GM23248 (cell line): ENCODE measurements at places on chromosomes 4 and X. TPM values are rescaled to one million over a fixed set of nuclear protein-coding genes. Genes with fewer than 3 reads are reported as not detected.

Gene BTC
- not detected in 2 replicates for total RNA-seq

Gene IL1RAPL1
- 0.38 TPM in 1 of 2 replicates, not detected in the other for total RNA-seq

Gene MAGEA9B
- total RNA-seq: not detected in 2 replicates

Gene EGF
- 0.13 and 0.43 TPM in 2 replicates for total RNA-seq

Gene CTAG2
- total RNA-seq: not detected in 2 replicates

Gene MAB21L2
- total RNA-seq: not detected in 2 replicates

Gene LINC00632
- total RNA-seq: 17.7 and 20.6 TPM in 2 replicates

Gene FAAH2
- 0.11 TPM in 1 of 2 replicates, not detected in the other for total RNA-seq

Gene BANK1
- total RNA-seq: not detected in 2 replicates

Gene CAPN6
- not detected in 2 replicates for total RNA-seq

Gene FHDC1
- total RNA-seq: 0.22 and 0.25 TPM in 2 replicates

Gene MAMLD1
- total RNA-seq: 4.1 and 23.1 TPM in 2 replicates

Gene FGB
- total RNA-seq: not detected in 2 replicates

Gene HSPA4L
- 1.3 and 1.4 TPM in 2 replicates for total RNA-seq

Gene AMBN
- total RNA-seq: not detected in 2 replicates

Gene FAM114A1
- 300 and 318 TPM in 2 replicates for total RNA-seq
